ENCODE measurements at places on chromosomes 5 and 9.

DNA sequence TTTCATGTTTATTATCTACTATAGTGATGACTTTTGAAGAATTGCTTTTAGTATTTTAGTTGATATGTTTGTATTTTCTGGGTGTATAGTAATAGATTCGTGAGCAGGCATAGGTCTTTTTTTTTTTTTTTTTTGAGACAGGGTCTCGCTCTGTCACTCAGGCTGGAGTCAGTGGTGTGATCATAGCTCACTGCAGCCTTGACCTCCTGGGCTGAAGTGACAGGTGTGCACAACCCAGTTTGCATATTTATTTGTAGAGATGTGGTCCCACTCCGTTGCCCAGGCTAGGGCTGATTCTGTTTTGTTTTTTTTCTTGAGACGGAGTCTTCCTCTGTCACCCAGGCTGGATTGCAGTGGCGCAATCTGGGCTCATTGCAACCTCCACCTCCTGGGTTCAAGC is 11.9 kb downstream of the ERBIN start:
- no peak for DNase-seq

DNA sequence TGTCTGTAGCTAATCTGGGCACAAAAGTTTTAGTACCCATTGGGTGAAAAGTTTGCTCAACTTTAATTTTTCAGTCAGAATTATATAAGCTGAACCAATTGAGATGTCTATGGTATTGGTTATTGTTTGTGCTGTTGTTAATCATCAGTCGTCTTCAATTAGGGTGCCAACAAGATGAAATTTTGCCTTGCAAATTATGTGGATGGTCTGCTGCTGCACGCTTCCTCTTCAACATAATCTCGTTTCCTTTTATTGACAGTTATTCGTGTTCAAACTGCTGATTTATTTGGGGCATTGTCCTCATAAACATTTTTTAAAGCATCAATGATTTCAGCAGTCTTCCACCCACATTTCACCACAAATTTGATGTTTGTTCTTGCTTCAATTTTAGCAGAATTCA is 194.0 kb downstream of the HTR1A start:
- no peak for DNase-seq

GRCh38 chr5:172501708-172502320 is 47.5 kb upstream of the SH3PXD2B start:
- DNase-seq: no peak

DNA sequence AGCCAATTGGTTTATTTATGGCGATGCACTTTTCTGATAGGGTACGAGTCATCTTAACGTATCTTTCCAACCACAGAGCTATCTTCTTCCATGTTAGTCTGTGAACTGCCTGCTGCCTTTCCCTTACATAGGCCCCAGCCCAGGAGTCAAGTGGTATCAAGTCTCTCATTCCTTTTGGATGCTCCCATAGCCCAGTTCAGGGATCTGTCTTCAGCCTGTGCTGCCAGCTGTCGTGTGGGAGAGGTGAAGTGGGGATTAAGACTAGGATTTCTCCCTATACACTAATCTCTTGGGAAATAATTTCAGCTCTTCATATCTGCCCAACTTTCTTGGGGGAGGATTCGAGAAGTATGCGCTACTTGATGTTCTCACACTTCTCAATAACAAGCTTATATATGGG is 475.7 kb downstream of the EBF1 start:
- DNase-seq: no peak

DNA sequence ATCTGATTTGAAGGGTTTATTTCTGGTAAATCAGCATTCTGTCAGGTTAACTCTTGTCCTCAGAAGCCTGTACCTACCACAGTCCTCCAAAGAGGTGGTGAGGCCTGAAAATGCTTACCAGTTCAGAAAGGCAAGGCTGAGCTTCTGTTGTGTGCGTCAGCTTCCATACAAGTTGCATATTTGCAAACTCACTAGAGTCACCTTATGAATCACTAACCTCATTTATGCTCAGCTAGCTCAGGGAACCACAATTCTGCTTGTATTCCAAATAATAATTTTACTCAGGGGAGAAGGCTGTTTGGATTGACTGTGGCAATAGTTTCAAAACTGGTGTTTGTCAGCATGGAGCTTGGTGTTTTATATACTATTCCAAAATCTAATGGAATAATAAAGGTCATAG is 355.1 kb upstream of the RFX3 start:
- no peak for DNase-seq

- no peak for DNase-seq
Measured at GRCh38 chr9:124708633-124709291, 62.3 kb downstream of the NR6A1 start.

- DNase-seq: no peak
Measured at GRCh38 chr9:99184110-99184474, 37.6 kb downstream of the ALG2 start.

DNA sequence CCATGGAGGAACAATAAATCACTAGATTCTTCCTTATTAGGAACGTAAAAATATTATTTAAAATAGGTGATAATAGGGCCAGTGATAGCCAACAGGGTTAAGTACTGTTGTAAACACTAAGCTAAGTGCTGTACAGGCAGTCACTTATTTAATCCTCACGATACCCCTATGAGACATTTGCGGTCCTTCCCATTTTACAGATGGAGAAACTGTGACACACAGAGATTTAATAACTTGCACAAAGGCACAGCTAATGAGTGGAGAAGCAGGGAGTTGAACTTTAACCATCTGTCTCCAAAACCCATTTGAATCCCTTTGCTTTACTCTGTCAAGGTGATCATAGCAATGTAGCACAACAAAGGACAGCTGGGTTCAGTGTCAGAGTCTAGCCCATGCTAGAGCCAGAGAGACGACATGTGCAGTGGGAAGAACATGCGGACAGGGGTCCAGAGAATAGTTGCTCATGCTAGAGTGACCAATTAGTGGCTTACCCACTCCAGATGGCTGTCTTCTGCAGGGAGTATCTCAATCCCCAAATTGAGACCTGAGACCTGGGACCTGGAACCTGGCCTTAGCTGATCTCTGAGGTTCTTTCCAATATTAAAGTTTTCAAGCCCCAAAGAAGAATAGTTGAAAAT is 28.9 kb downstream of the STXBP1 start:
- no peak for DNase-seq

- DNase-seq: no peak
Measured at GRCh38 chr9:115261656-115262081, 143.7 kb upstream of the TNC start.

DNA sequence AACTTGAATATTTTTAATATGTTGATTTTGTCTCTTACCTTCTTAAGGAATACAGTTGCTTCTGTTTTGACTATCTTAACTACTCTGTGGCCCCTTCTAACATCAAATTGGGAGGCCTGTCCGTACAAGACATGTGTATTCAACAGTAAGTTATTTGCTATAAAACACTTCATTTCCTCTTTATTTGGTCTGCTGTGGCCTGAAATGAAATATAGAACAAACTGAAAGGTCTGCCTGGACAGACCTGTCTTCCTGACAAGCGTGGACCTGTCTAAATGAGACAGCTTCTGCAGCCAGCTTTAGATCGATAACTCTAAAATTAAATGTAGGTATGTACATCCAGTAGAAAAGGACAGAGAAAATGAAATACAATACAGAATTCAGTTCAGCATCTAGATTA is 2.2 kb upstream of the LPAR1 start:
- no peak for DNase-seq

DNA sequence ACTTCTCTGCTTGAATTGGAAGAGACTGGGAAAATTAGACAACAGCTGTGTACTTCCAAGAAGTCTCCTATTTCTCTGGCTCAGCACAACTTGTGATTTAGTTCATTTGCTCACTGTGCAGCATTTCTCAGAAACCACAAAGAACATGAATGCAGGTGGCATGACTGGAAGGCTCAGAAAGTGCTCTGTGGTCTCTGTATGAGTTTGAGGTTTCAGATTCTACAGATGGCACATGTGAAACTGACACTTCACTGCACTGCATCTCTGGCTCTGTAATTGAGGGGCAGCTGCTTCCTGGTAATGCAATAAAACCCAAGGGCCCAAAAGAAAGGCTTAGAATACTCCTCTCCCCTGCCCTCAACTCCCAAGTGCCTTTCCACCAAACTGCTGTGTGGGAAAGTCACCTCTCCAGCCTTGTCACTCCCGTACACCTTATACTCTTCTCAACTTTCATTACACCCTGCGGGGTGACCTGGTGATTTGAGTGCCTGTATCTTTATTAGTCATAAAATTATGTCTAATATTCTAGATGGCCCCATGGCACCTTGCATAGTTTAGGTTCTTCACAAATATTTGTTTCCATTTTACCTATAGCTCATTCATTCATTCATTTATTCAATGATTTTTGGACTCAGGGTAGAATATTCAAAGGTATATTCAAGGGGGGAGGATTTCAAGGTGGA is 82.5 kb downstream of the ESM1 start:
- no peak for DNase-seq

GRCh38 chr9:118991366-118992285 is 377.6 kb downstream of the BRINP1 start:
- DNase-seq: no peak

DNA sequence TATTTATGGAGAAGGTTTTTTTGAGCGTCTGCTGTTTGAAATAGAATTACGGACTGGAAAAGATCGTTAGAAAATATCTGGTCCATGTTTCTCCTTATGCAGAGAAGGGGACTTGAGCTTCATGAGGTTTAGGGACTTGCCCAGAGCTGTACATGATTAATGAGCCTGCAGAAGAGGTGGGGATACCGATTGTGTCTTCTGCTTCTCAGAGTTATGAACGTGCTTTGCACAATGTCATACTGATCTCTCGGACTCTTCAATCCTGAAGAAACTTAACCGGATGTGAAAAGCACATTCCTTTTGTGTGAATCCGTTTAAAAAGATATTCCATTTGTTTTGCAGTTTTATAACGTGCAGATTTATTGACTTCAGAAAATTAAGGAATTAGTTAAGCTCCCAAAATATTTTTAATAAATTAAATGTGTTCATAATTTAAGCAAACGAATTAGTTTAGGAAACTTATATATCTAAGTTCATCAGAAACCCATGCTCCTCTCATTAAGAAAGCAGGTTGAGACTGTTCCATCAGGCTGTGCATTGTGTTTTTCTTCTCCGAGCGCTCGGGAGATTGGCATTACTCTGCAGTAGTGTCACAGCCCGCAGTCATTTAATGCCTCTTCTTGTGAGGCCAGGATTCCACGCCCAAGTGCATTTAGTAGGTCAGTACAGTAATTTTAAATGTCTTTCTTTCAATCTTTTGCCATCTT is 40.8 kb upstream of the MEF2C start:
- DNase-seq: no peak

- DNase-seq: no peak
Measured at GRCh38 chr9:115758441-115758840, 395.1 kb upstream of the PAPPA start.

GRCh38 chr9:110033869-110034268 is 174.1 kb downstream of the C9orf152 start:
- no peak for DNase-seq

DNA sequence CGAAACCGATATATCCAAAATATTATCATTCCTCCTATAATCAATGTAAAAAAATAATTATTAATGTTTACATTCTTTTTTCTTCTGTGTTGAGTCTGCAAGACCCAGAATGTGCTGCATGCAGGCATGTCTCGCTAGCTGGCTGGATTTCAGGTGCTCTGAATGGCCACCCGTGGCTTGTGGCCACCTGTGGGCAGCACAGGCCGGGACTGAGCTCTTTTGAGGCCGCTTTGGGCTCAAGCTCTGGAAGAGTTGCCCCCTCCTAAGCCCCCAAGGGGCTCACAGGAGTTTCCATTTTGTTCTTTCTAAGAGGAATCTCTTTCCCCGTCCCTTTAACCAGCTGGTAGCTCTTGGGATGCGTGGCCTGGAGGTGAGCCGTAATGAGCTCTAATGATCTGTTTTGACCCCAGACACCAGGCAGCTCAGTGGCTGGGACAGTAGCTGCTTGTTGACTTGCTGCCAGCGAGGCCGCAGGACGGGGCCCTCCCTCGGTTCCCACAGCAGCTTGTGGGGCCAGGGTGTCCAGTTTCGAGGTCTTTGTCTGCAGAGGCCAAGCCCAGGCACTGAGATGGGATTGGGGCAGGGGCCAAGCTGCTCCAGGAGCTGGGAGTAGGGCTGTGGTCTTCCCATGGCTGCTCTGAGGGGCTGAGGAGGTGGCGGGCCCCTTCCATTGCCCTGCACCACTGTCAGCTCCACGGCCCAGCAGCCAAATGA is 20.8 kb downstream of the ASS1 start:
- no peak for DNase-seq

GRCh38 chr9:124214116-124214515 is 43.6 kb upstream of the NEK6 start:
- DNase-seq: no peak

- DNase-seq: no peak
Measured at GRCh38 chr9:34685591-34685990, 5.5 kb downstream of the CCL19 start.

- no peak for DNase-seq
Measured at GRCh38 chr5:141101059-141101458, 786 bp downstream of the PCDHB3 start.

DNA sequence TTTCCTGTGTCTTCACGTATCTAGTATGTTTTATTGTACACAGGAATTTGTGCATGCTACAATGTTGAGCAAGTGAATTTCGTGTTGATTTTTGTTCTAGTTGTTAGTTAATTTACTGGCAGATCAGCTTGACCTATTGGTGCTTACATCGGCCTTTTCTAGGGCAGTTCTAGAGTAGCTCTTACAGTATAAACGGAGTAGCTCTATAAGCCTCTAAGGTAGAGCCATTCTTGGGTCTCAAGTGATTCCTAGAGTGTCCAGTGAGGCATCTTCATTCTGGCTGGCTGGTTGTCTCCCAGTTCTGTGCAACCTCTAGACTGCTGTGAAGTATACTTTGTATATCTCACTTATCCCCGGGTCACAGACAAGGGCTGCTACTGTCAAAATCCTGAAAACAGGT is 364.6 kb downstream of the CDH10 start:
- no peak for DNase-seq

DNA sequence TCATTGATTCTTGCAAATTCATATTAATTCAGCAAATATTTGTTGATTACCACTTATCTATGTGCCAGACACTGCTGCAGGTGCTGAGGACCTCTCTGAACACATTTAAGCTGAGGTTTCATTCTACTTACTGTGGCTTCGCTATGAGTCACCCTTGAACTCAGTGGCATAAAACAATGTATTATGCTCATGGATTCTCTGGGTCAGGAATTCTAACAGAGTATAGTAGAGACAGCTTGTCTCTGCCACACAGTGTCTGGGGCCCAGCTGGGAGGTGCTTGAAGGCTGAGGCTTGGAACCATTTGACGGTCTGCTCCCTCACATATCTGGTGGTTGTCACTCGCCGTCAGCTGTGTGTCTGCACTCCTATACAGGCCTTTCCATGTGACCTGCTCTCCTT is 124.3 kb upstream of the NR3C1 start:
- DNase-seq: no peak

DNA sequence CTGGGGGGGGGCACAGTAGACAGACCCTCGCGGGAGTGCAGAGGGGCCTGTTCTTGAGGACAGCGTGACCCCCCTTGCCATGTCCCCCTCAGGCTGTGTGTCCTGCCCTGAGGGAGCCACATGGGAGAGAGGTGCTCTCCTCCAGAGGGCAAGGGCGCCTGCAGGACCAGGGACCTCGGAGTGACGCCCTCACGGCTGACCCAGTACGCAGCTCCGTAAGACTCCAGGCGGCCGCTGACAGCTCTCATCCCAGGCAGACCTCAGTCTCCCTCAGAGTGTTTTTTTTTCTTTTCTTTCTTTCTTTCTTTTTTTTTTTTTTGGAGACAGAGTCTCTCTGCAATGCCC is 27.3 kb downstream of the EXD3 start:
- DNase-seq: no peak

All from caudate nucleus (tissue), 63 donors.